ENCODE measurements at places on chromosomes 5 and 9.

GRCh38 chr5:68548959-68549676 is 333.6 kb downstream of the PIK3R1 start:
- H3K27ac ChIP-seq, result no peak overlapping the region
- no peaks in the 10 kb centered on the region for H3K4me1 ChIP-seq
- H3K36me3 ChIP-seq, result no peaks in the 10 kb centered on the region
- H3K4me3 ChIP-seq, result no peak overlapping the region
- no peaks in the 10 kb centered on the region for H3K27me3 ChIP-seq

- H3K27me3 ChIP-seq, result no peaks in the 10 kb centered on the region
- H3K4me3 ChIP-seq, result no peak overlapping the region
- no peak overlapping the region for H3K27ac ChIP-seq
These were observed 155.7 kb downstream of the C9orf50 start for GRCh38 chr9:129464972-129465833.

- H3K4me3 ChIP-seq, result no peak overlapping the region
- peaks cover 31% of the 10 kb centered on the region for H3K4me1 ChIP-seq
- H3K27ac ChIP-seq, result peak overlapping the region; percentile 32
- peaks cover 73% of the 10 kb centered on the region for H3K36me3 ChIP-seq
- H3K27me3 ChIP-seq, result no peaks in the 10 kb centered on the region
- no peak for DNase-seq
These were observed 34.2 kb upstream of the GRPEL2 start for GRCh38 chr5:149310947-149311658.

DNA sequence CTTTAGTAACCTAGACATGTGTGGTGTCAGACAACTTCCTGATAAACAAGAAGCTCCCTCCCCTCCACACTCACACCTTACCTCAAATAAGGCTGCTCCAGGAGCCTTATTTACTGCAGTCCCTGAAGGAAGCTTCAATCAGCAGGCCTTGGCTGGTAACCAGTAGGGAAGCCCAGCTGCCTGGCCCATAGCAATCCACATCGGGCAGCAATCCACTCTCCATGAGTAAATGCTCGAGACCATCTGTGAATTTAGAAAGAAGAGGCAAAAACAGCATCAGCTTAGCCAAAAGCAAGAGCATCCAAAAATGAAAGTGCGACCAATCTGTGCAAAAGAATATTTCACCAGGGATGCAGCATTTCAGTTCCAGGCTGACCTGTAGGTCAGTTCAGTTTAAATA is 213.3 kb upstream of the TUSC1 start:
- H3K27me3 ChIP-seq, result no peaks in the 10 kb centered on the region
- no peak for DNase-seq
- no peaks in the 10 kb centered on the region for H3K4me1 ChIP-seq

GRCh38 chr9:71626395-71626794 is 141.9 kb downstream of the CEMIP2 start:
- no peak overlapping the region for H3K4me3 ChIP-seq
- H3K4me1 ChIP-seq, result peaks cover 14% of the 10 kb centered on the region
- no peaks in the 10 kb centered on the region for H3K27me3 ChIP-seq
- no peak for DNase-seq

- H3K36me3 ChIP-seq, result no peaks in the 10 kb centered on the region
- no peak overlapping the region for H3K27ac ChIP-seq
- DNase-seq, result no peak
- peaks cover 34% of the 10 kb centered on the region for H3K27me3 ChIP-seq
- no peak overlapping the region for H3K4me3 ChIP-seq
- no peaks in the 10 kb centered on the region for H3K4me1 ChIP-seq
These were observed 209.7 kb downstream of the DIRAS2 start for GRCh38 chr9:90432951-90433350.

DNA sequence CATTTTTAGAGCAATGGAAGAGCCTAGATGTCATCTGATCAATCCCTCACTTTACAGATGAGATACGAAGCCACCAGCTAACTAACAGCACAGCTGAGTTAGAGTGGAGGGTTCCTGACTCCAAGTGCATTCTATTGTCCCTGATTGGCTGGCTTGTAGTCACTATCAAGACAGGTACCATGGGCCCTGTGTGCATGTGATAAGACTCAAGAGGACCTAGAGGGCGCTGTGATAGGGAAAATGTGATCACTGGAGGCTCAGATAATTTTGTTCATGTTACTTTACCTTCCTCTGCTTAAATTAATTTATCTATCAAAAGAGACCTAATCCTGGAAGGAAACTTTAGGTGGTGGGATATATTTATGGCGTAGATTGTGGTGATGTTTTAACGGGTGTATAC is 19.5 kb upstream of the SNAPC3 start:
- H3K4me3 ChIP-seq, result no peak overlapping the region
- no peaks in the 10 kb centered on the region for H3K27me3 ChIP-seq
- H3K36me3 ChIP-seq, result no peaks in the 10 kb centered on the region
- no peak overlapping the region for H3K27ac ChIP-seq

DNA sequence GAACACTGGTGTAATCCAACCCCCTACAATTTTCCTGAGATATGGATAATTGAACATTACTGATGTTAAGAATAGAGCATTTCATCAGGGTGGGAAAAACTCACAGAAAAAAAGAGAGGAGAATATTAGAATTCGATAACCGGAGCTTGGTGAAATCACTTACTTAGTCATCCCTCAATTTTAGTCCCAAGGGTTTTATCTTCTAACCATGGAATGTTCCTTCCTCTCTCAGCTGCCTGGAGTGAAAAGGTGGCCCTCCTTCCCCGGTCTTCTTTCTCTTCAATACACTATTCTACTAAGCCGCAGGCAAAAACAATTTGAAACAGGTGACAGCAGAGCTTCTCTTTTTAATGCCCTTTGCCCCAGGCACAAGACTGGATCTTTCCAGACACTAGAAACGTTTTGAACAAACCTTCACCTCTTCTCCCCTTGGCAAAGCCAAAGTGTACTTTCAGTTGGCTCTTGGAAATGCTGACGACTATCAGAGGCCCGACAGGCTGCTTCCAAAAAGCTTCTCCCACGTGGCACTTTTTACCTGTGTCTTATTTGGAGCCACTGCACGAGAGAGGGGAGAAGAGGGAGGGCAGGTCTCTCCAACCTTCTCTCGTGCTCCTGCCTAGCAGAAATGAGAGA is 543.9 kb downstream of the TLE1 start:
- no peak overlapping the region for H3K27ac ChIP-seq
- DNase-seq, result no peak
- no peaks in the 10 kb centered on the region for H3K4me1 ChIP-seq

DNA sequence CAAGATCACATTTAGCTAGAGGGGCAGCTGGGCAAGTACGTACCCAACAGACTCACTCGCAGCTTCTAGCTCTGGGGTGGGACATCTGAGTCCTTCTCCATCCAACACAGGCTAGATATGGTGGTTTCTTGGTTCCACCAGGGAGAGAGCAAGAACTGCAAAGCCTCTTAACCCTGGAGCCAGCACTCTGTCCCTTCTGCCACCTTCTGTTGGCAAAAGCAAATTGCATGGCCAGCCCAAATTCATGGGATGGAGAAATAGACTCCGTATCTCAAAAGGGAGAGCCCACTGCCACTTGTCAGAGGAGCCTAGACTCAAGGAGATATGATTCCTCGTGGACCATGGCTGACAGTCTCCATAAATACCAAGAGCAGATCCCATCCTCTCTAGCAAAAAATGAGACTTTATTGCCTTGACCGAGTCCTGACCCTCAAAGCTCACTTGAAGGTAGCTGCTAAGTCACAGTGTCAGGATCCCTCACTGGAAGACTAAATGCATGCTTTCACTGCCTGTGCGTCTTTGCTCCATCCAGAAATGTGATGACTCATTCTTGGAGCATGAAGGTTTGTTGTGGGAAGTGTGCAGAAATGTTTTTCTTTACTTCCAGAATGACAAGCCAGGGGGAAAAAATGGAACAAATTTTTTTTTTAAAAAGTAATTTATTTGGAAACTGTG is 28.8 kb upstream of the ROR2 start:
- H3K4me1 ChIP-seq, result no peaks in the 10 kb centered on the region
- no peaks in the 10 kb centered on the region for H3K36me3 ChIP-seq
- no peak overlapping the region for H3K27ac ChIP-seq
- H3K27me3 ChIP-seq, result peaks cover 13% of the 10 kb centered on the region

GRCh38 chr5:118924006-118924389 is 64.3 kb downstream of the DTWD2 start:
- H3K36me3 ChIP-seq, result peaks cover 13% of the 10 kb centered on the region
- no peak overlapping the region for H3K27ac ChIP-seq
- DNase-seq, result no peak
- H3K4me1 ChIP-seq, result peaks cover 5% of the 10 kb centered on the region

DNA sequence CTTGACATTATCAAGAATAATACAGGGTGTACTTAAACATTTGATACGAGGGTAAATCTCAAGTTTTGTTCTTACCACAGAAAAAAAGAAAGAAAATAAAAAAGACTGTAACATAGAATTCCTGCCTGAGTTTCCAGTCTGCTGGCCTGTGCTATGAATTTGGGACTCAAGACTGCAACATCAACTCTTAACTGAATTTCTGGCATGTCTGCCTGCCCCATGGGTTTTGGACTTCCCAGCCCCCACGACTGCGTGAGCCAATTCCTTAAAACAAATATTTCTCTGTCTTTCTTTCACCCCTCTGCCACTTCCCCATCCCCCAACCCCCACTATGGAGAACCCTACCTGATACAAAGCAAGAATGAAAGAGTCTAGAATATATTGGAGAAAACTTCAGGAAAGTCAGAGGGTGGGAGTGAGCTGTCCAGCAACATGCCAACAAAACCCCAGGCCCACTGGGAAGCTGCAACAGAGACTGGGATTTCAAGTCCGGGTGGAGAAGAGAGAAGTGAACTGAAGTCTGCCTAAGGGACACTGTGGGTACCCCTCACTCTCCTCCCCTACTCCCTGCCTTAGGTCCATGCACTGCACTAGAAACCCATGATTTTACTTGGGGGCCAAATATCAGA is 43.0 kb downstream of the MARCHF3 start:
- DNase-seq, result no peak
- H3K27me3 ChIP-seq, result no peaks in the 10 kb centered on the region
- no peaks in the 10 kb centered on the region for H3K36me3 ChIP-seq

- H3K4me3 ChIP-seq, result no peak overlapping the region
- no peaks in the 10 kb centered on the region for H3K27me3 ChIP-seq
- no peak overlapping the region for H3K27ac ChIP-seq
- H3K36me3 ChIP-seq, result no peaks in the 10 kb centered on the region
- DNase-seq, result no peak
These were observed 93.9 kb downstream of the PDE8B start for GRCh38 chr5:77304388-77304787.

DNA sequence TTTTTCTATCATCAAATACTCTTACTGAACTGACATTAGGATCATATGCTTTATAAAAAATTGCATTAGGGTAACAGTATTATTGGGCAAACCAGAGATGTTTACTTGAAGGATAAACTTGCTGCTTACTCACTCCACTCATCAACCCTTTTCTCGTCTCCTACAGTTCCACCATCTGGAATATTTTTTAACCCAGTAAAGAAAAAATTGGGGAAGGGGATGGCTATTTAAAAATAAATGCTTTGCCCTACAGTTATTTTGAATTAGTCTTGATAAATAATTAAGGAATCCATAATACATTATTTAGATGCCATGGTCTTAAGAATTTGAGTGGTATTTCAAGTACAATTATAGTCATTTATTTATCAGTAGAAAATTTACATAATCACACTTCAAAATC is 225.8 kb downstream of the MEF2C start:
- H3K36me3 ChIP-seq, result no peaks in the 10 kb centered on the region
- no peak overlapping the region for H3K4me3 ChIP-seq
- H3K4me1 ChIP-seq, result peaks cover 10% of the 10 kb centered on the region
- H3K27me3 ChIP-seq, result peaks cover 99% of the 10 kb centered on the region

- H3K4me1 ChIP-seq, result peaks cover 33% of the 10 kb centered on the region
- no peak overlapping the region for H3K4me3 ChIP-seq
- no peak for DNase-seq
- no peaks in the 10 kb centered on the region for H3K27me3 ChIP-seq
- no peaks in the 10 kb centered on the region for H3K36me3 ChIP-seq
These were observed 65.2 kb upstream of the PAPPA start for GRCh38 chr9:116088396-116088795.

DNA sequence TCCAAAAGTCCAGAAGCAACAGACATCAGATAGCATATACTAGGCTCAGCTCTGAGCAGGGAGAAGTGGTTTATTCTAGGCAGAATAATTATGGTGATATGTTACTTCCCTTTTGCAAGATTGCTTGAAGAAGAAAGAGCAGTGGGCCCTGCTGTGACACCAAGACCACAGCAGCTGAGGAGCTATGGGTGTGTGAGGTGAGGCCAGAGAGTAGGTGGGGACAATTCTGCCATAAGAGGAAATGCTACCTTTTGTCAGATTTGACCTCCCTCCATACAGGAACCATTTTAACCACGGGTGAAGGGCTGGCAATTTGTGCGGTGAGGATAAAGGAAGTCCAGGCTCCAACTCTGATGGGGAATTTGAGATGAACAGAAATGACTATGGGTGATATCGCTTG is 51.3 kb downstream of the TNFSF15 start:
- peaks cover 45% of the 10 kb centered on the region for H3K27me3 ChIP-seq
- DNase-seq, result no peak
- H3K4me3 ChIP-seq, result no peak overlapping the region
- no peak overlapping the region for H3K27ac ChIP-seq
- H3K36me3 ChIP-seq, result no peaks in the 10 kb centered on the region

- H3K36me3 ChIP-seq, result no peaks in the 10 kb centered on the region
- H3K27ac ChIP-seq, result no peak overlapping the region
- H3K4me1 ChIP-seq, result peaks cover 7% of the 10 kb centered on the region
These were observed 300.7 kb upstream of the CLINT1 start for GRCh38 chr5:158159621-158160020.

GRCh38 chr5:19795218-19795617 is 192.8 kb downstream of the CDH18 start:
- H3K4me3 ChIP-seq, result no peak overlapping the region
- no peaks in the 10 kb centered on the region for H3K27me3 ChIP-seq
- no peaks in the 10 kb centered on the region for H3K36me3 ChIP-seq
- no peak overlapping the region for H3K27ac ChIP-seq
- H3K4me1 ChIP-seq, result no peaks in the 10 kb centered on the region

DNA sequence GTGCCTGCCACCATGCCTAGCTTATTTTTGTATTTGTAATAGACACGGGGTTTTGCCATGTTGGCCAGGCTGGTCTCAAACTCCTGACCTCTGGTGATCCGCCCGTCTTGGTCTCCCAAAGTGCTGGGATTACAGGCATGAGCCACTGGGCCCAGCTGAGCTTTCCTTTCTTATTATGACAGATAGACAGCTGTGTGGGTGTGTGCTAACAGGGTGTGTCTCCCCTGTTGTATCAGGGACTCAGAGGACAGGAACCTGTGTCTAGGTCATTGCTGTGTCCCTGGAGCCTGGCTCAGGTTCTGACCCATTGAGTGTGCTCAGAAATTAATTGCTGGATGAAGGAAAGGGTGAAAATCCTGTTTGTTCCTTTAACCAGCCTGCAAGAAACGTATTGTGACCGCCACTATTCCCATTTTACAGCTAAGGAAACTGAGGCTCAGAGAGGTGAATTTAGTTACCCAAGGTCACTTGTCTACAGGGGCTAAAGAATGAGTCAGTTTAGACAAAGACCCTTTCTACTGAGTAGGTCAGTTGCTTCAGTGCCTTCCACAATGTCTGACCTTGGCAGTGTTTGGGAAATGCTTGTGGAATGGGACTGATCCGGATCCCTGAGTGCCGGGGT is 16.8 kb downstream of the NCS1 start:
- H3K4me3 ChIP-seq, result no peak overlapping the region
- no peak for DNase-seq
- H3K36me3 ChIP-seq, result no peaks in the 10 kb centered on the region

GRCh38 chr5:27038476-27038875 is at the start of gene CDH9:
TSS of gene CDH9 (minus strand) at chr5:27038586. CDS start at chr5:26988333, 50,253 bp downstream.
- H3K27ac ChIP-seq, result no peak within 1 kb of the TSS
- no peak within 1 kb of the TSS for H3K4me3 ChIP-seq
- H3K27me3 ChIP-seq, result no peaks in the 10 kb centered on the region

Measured in left ventricle myocardium inferior (tissue), 1 donor.